Peyer's patch (tissue), 4 donors: ENCODE measurements at places on chromosomes 7 and 10.
A peak's percentile ranks its signal among the peaks of the same experiment; 100 is the strongest.

DNA sequence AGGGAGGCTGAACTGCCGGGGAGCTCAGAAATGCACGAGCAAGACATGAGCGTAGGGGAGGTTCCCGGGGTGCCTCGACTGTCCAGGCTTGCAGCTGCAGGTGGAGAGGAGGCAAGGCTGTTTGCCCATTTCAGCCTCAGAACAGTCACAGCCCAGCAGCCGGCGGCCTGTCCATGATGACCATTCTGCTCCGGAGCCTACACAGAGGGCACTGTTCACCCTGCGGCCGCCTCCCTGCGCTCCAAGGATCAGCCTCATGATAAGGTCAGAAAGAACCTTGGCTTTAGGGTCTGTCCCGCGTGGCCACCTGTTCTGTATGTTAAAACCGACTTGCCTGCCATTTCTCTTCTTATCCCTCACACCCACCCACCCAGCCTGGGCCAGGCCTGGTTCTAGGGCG is 21.9 kb upstream of the CFAP46 start:
- DNase-seq: no peak

- DNase-seq: peak; percentile 86
Observed at GRCh38 chr10:101782811-101783735, at the start of gene NPM3. TSS of gene NPM3 (minus strand) at chr10:101783446. CDS start at chr10:101783390, 56 bp downstream.

- DNase-seq: no peak
Observed at GRCh38 chr10:44419790-44420549, 35.1 kb upstream of the CXCL12 start.

GRCh38 chr7:84663224-84663623 is 468.6 kb upstream of the SEMA3A start:
- no peak for DNase-seq

DNA sequence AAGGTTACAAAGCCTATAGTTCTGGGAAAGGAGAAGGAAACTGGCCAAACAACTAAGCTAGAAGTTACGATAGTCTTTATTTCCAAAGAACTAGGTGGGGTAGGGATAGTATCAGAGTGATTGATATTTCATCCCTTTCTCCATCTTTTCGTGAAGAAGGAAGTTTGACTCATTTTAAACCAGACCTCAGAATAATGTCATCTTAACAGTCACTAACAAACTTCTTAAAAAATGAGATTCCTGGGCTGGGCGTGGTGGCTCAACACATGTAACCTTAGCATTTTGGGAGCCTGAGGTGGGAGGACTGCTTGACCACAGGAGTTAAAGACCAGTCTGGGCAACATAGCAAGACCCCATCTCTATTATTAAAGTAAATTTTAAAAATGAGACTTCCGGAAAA is 69.4 kb downstream of the ARL4A start:
- DNase-seq: no peak

DNA sequence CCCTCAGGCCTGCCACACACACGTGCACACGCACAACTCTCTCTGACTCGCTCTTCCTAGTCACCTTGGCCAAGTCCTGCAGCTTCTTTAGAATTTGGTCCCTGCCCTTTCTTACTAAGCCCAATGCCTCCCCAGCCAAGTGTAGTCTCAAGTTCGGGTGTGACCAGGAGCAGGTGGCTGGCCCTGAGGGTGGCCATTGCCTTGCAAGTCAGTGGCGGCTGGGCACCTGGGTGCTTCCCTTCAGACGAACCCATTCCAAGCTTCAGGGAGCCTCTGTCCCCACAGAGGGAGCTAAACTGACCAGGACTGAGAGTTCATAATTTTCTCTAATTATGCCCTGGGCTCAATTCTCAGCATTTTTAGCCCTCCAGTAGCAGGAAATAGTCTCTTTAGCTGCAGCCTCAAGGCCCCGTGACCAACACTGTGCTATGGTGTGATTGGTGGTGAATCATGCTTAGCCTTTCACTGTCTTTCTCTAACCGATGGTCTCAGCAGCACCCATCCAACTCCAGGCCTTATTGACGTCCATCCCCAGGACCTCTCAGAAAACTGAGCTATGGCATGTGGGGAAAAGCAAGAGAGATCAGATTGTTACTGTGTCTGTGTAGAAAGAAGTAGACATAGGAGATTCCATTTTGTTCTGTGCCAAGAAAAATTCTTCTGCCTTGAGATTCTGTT is 34.7 kb upstream of the FXYD4 start:
- DNase-seq: no peak

DNA sequence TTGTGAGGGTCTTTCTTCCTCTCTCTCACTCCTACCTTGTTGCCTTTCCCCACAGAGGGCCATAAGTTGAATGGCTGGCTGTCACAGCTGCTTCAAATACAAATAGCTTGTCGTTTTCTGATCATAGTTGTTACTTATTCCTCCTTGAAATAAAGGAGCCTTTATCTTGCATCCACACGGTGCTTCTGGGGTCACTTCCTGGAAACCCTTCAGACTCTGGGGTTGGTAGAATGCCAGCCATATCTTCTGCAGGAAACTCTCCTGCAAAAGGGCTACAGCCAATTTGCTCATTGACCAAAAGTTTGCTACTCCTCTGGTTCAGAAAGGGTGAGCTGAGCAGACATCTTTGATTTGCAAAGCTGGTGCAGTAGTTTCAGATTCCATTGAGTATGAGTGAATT is 70.4 kb downstream of the FAM185A start:
- DNase-seq: no peak

DNA sequence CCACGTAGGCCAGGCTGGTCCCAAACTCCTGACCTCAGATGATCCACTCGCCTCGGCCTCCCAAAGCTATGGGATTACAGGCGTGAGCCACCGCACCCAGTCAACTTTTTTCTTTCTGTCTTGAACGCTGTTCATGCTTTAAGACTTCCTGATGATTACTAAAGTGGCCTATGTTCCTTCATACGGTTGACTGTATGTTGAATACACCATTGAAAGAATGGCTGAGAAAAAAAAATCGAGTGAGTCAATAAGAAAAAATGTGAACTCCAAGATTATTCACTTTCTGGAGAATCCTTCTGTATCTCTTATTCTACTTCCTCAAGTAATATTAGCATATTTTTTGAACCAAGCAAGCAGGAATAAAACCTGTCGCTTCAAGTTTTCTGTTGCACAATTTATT is 955.0 kb downstream of the GATA3 start:
- no peak for DNase-seq

DNA sequence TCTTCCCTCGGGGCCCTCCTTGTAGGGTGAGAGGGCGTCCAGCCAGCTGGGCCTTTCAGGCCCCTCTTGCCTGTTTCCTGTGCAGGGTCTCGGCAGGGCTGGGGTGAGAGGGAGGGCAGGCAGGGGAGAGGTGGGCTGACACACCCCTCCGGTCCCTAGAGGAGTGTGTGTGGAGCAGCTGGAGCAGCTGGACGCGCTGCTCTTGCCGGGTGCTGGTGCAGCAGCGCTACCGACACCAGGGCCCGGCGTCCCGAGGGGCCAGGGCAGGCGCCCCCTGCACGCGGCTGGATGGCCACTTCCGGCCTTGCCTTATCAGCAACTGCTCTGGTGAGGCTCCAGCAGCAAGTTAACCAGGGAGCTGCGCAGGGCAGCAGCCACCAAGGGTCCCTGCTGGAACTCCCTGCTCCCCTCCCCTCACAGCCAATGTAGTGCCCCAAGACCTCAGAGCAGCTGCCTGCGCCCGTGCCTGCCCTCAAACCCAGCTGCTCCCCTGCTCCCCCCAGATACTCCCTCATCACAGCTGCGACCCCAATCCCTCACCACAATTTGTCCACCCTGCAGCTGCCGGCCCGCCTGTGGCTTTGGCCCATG is 15.7 kb upstream of the ZNF862 start:
- DNase-seq: peak; percentile 22

DNA sequence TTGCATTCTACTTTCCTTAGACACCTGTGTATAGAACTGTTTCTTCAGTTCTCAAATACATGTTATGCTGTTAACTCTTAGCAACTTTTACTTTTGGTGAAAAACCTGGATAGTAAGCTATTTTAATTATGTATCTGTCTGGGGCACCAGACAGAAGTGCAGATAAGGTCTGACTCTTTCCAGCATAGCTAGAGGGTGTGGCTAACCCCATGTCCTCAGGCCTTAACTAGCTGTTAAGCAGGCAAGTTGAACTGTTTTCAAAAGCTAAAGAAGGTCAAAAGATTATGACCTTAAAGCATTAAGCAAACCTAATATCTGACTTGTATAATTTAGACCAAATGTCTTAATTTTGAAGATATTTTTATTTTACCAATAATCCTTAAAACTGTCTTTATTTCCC is 45.1 kb upstream of the INHBA start:
- DNase-seq: no peak

DNA sequence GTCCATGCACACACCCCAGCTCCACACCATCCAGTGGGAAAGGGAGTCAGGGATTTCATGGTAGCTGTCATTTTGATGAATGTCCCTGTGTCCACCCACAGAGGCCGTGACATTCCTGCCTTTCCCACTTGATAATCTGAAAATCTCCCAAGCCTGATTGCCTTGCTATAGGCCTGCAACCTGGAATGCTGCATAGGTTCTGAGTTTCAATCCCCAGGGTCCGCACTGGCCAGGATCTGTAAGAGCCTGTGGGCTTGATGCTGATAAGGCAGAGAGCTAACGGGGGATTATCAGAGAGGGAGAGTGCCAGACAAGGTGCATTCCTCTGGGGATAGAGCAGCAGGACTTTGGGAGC is 57.5 kb downstream of the RBM20 start:
- no peak for DNase-seq

DNA sequence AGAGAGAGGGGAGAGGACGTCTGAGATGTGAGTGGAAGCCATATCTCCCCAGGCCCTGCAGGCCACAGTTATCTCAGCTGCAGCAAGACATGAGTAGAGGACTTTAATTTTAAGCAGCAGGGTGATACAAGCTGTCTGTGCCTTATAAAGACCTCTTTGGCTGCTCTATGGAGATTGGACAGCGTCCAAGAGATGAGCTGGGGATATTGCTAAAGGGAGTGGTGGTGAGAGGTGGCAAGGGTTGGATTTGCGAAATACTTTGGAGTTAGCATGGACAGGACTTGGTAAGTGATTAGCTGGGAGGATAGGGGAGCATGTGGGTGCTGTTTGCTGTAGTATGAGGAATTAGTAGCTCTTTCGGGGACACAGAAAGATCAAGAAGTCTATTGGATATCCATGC is 191.8 kb downstream of the CACNB2 start:
- no peak for DNase-seq

DNA sequence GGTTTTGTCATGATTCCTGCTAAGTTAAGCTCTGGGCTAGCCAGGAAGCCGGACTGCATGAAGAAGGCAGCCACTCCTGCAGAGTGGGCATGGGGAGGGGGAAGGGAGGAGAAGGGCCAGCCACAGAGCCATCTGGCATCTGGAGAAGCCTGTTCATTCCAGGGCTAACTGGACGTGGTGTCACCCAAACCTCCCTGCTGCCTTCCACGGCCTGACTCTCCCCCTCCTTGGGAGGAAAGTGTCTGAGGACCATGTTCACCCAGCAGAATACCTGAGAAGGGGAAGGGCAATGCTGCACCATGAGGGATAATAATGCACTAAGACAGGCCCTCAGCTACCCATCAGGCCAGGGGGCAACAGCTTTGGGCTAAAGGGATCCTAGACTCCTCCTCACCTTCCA is 15.4 kb downstream of the AQP1 start:
- peak; percentile 8 for DNase-seq

DNA sequence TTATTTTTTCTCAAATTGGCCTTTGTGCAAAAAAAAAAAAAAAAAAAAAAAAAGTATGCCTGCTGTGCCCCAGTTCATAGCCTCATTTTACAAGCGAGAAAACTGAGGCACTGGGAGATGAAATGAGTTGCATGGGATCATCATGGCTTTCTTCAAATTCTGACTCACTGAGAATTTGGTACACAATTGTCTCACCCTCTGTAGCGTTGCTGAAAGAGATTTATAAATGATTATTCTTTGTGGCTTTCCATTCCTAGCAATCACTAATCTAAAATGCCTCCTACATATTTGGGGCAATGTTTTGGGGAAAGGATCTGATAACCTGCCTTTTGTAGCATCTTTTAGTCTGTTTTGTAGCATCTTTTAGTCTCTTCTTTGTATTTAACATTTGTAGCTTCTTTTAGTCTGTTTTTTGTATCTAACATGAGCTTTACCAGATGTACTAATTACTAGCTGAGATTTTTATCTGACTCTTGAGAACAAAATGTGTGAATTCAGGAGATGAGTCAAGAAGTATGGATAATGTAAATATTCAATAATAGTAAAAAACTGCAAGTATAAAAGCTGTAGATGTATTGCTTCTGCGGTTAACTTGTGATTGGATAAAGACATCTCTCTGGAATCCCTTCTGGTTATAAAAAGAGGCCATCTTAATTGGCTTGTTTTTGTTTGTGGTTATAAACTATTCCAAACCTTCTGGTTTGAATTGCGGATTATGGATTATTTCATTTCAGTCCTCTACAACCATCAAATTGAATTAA is 161.4 kb downstream of the ARID5B start:
- DNase-seq: no peak

DNA sequence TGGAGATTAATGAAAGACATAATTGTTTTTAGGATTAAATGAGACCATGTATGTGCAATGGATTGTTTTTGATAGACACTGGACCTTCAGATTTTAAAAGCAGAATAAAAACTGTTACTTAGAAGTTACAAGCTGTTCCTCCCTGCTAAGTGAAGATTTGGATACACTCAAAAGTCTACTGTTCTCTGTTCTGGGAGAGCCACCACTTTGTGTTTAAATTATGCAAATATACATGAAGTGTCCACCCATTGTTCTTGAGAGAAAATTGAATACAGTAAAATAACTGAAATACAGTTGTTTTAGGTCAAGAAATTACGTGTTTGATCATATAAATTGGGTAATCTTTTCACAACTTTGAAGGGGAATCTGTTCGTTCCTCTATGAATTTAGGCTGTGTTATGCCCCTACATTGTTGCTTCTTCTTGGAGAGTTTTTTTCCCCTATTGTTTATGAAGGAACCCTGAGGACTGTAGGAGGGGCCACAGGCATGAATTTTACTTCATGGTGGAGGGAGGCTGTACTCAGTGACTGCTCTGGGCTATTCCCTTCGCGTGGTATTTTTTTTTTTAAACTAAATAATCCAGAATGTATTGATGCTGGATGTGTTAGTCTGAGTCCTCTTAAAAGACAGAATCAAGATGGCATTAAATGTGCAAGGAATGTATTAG is 18.6 kb upstream of the VCL start:
- DNase-seq: no peak

DNA sequence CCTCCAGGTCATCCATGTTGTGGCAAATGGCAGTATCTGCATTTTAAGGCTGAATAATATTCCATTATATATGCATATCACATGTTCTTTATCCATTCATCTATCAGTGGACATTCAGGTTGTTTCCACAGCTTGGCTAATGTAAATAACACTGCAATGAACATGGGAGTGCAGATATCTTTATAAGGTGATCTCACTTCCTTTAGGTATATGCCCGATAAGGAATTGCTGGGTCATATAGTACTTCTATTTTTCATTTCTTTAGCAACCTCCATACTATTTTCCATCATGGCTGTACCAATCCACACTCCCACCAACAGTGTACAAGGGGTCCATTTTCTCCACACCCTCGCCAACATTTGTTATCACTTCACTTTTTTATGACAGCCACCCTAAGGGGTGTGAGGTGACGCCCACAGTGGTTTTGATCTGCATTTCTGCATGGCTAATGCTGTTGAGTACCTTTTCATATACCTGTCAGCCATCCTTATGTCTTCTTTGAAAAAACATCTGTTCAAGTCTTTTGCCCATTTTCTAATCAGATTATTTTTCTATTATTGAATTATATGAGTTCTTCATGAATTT is 18.9 kb downstream of the ABI1 start:
- DNase-seq: no peak

GRCh38 chr10:71580415-71580814 is 139.2 kb downstream of the C10orf105 start:
- DNase-seq: no peak
